NCI-H1417 (cell line): ENCODE measurements at places on chromosomes 7 and 10.

- DNase-seq: no peak
Observed at GRCh38 chr10:62244088-62244487, 24.6 kb downstream of the RTKN2 start.

GRCh38 chr10:11724938-11725776 is 17.0 kb upstream of the ECHDC3 start:
- DNase-seq: peak; percentile 51

DNA sequence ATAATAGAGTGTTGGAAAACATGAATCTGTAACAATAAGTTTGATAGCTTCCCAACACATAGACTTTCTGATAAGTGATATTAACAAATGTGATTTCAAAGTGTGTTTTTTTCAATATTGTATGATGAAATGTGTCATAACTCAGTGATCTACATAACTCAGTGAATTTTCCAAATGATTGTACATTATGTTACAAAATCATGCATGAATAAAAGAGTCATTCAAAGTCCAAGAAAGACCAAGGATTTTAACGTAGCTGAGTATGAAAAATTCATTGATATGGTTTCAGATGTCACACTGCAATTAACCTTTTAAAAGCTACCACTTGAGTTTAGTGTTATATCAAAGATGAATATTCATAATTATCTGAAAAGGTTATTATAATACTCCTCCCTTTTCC is 111.2 kb downstream of the MYOF start:
- no peak for DNase-seq

- peak; percentile 33 for DNase-seq
Observed at GRCh38 chr7:111240371-111240770, 149.4 kb downstream of the LRRN3 start.

- no peak for DNase-seq
Observed at GRCh38 chr7:129769866-129770808, 158.6 kb downstream of the NRF1 start.

DNA sequence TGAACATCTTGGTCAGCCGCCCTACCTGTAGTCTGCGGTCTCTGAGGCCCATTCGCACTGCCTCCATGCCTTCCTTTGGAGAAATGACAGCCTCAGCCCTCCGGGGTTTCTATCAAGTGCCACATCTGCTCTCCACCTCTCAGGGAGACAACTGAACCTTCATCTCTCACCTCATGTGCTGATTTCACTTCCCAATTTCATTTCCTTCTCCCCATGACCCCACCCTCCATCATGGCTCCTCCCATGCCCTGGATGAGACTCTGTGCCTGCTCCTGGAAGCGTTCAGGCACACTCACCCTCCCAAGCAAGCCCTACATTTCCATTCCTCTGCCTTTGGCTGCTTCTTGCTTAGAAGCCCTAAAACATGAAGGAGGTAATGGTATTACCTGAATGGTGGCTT is 7.8 kb upstream of the SCD start:
- DNase-seq: no peak

DNA sequence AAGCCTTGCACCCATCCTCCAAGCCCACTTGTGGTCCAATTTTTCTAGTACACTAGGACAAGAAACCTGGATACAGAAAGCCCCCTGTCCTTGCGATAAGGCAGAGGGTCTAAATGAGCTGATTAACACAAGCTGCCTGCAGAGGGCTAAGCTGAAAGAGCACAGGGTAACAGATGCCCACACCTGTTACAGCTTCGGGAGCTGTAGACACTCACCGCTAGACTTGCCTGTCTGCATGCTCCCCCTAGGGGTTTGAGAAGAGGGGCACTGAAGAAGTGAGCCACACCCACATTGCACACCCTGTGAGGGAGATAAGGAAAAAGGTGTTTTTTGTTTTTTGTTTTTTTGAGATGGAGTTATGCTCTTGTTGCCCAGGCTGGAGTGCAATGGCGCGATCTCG is 386.5 kb upstream of the AUTS2 start:
- DNase-seq: no peak

- no peak for DNase-seq
Observed at GRCh38 chr7:12722636-12723605, 35.5 kb downstream of the ARL4A start.

DNA sequence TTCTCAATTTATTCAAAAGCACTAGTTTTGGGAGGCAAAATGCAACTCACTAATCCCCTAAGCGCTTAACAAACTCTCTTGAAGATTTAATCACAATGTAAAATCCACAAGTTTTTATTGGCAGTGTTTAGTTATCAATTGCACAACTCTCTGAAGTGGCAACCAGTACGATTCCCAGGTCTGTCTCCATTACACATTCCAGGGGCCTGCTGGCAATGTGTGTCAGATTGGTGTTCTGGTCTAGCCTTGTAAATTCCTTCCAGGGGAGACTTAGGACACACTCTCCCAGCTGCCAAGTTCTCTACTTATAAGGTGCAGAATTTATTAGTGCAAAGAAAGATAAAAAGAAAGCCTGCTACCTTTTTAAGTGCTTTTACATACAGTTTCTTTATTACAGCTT is 164.7 kb upstream of the HPS1 start:
- no peak for DNase-seq

- DNase-seq: no peak
Observed at GRCh38 chr7:110977127-110977737, 113.7 kb upstream of the LRRN3 start.

- peak; percentile 21 for DNase-seq
Observed at GRCh38 chr10:124626759-124627380, 117.3 kb downstream of the FAM53B start.

- DNase-seq: peak; percentile 19
Observed at GRCh38 chr7:135970682-135971365, 6.3 kb downstream of the MTPN start.

GRCh38 chr7:34837316-34837715 is 179.3 kb downstream of the NPSR1 start:
- DNase-seq: no peak

- no peak for DNase-seq
Observed at GRCh38 chr7:90677486-90678404, 81.6 kb downstream of the CDK14 start.

GRCh38 chr10:77501152-77501845 is 136.3 kb downstream of the KCNMA1 start:
- no peak for DNase-seq

DNA sequence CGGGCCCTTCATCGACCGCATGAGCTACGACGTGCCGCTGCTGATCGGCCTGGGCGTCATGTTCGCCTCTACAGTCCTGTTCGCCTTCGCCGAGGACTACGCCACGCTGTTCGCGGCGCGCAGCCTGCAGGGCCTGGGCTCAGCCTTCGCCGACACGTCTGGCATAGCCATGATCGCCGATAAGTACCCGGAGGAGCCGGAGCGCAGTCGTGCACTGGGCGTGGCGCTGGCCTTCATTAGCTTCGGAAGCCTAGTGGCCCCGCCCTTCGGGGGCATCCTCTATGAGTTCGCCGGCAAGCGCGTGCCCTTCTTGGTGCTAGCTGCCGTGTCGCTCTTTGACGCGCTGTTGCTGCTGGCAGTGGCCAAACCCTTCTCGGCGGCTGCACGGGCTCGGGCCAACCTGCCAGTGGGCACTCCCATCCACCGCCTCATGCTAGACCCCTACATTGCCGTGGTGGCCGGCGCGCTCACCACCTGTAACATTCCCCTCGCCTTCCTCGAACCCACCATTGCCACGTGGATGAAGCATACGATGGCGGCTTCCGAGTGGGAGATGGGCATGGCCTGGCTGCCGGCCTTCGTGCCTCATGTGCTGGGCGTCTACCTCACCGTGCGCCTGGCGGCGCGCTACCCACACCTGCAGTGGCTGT is 1.2 kb downstream of the SLC18A3 start:
- no peak for DNase-seq

DNA sequence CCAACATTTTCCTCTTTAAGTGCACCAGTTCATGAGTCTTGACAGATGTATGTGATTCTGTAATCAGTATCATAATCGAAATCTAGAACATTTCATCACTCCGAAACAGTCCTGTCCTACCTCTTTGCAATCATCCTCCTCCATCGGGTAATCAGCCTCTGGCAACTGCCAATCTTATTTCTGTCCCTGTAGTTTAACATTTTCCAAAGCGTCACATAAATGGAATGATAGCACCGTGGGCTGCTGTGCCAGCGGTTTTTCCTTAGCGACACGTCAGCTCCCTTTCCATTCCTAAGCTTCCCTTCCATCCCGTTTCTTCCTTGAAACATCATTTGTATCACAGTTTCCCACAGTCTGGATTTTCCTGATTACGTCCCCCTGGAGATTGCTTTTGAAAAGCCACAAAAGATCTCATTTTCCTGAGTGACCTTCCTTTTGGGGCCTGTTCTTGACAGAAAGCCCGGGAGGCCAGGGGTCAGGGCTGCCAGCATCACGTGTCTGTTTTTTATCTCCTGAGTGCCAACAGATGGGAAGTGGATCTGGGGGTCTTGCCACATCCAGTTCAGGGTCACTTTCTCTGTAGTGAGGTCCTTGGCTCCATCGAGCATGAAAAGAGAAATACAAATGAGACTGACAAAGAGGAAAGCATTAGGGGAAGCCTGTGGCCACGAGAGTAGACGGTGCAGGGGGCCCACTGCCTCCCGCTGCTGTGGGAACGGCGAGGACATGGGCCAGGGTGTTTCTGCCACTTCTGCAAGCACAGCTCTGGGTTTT is 31.6 kb downstream of the TMEM120A start:
- no peak for DNase-seq

GRCh38 chr10:80253266-80253962 is 36.0 kb downstream of the MAT1A start:
- no peak for DNase-seq

GRCh38 chr10:1217237-1217587 is 161.0 kb downstream of the WDR37 start:
- DNase-seq: no peak
